ENCODE measurements at places on chromosomes 11 and 22.

DNA sequence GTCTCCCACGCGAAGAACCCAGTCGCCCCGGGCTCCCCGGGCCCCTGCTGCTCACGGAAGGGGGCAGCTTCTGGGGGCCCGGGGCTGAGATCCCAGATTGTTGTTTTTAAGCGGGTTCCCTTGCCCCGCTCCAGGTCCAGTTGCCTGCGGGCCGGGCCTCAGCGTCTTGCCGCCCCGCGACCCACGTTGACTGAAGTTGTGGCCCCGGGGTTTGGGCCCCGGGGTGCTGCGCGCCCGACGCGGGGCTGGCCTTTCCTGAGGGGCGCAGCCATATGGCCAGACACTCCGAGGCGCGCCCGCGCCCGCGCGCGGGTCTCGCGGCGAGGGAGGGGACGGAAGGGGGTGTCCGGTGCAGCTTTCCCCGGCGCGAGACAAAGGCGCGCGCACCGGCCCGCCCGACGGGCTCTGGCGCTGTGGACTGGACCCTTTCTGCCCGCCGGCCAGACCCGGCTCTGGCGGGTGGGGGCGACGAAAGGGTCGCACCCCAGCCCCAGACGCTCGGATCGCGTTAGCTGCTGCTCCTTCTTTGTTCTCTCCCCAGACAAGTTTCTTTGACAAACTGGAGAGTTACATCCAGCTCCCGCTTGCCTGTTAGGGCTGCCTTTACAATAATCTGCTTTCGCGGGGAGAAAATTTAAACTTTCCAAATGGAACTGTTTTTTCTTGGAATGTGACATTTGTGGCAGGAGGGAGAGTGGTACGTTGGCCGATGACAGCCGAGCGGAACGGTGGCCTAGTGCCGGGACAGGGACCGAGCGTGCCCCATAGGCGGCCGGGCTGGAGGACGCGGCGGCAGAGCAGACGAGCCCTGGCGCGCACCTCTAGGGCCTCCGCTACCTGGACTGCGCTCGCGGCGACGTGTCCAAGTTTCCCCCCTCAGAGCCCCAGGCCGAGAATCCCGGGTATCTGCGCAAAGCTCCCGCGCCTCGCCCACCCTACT, 716 bp downstream of the AMOTL1 start:
- DNase-seq, result peak; percentile 37

DNA sequence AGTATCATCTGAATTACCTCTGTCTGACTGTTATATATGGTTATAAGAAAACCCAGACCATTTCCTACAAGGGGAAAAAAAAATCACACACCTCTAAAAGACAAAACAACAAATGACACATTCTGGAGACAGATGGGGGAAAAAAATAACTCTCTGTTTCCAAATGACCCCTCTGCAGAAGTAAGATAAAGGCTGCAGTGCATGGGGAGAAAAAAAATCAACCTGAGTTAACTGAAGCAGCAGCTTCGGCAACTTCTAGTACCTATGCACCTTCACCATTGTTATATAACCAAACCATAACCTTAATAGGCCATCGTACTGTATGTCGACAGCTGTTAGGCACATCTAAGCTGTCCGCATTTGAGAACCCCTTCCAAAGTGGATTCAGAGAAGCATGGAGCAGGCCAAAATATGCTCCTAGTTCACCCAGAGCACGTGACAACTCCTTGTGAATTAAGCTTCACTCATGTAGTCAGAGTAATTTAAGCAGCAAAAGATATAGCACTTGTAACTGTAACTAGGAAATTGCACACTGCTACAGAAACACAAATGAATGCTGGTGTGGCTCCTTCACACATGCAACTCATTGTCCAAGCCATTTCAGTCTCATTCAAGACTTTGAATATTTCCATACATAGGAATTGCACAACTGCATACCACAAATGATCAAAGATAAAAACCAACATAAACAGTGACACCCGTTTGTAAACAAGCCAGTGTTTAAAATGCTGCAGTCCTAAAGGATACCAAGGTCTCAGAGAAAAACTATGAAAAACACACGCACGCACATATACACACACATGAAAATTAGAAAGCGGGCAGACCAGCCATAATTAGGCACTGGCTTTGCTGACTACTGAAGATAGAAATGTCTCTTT, 2.7 kb downstream of the SIK3 start:
- no peak for DNase-seq

GRCh38 chr11:6323291-6323905, 3.1 kb upstream of the CAVIN3 start:
- DNase-seq, result no peak

DNA sequence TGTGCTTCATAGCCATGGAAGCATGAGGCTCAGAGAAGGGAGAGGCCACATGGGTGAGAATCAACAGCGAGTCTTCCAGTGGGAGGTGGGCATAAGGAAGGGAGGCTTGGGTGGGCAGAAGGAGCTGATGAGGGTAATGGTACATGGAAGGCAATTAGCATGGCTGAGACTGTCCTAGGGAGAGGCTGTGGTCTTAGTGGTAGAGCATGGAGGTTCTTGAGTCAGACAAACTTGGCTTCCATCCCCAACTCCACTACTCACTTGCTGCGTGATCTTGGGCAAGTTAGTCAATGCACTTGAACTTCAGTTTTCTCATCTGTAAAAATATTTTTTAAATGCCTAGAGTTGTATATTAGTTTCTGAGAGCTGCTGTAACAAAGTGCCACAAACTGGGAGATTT, 227.2 kb upstream of the E2F8 start:
- DNase-seq, result no peak

DNA sequence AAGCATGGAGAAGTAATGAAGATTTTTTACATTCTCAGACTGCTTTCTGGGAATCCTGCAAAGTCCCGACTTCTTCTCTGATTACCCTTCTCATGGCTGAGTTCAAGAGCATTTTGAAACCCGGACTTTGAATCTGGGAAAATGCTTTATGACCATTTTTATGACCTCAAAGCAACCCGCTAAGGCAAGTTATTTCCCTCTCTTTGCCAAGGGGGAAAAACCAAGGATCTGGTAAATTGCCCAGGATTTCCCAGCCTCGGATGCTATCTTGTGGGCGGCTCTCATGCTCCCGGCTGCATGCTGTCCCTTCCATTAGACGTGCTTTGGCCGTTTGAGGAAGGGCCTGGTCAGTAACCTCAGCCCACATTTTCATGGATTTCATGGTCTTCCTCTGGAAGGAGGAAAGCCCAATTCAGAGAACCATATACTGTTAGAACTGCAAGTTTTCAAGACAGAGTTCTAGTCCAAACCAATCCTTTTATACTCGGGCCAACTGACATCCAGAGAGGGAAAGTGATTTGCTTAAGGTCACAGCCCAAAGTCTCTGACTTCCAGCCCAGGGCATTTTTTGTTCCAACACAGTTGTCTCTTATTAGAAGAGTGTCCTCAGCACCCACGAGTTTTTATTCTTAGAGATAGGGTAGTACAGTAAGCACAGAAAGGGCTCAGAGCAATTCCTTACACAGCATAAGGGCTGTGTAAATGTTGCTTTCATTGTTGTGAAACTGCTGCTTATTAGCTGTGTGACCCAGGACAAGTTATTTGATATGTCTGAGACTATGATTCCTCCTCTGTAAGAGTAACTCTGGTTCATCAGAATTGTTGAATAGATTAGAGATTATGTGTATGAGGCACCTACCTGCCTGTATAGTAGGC, 77.4 kb downstream of the NAV2 start:
- DNase-seq, result no peak

DNA sequence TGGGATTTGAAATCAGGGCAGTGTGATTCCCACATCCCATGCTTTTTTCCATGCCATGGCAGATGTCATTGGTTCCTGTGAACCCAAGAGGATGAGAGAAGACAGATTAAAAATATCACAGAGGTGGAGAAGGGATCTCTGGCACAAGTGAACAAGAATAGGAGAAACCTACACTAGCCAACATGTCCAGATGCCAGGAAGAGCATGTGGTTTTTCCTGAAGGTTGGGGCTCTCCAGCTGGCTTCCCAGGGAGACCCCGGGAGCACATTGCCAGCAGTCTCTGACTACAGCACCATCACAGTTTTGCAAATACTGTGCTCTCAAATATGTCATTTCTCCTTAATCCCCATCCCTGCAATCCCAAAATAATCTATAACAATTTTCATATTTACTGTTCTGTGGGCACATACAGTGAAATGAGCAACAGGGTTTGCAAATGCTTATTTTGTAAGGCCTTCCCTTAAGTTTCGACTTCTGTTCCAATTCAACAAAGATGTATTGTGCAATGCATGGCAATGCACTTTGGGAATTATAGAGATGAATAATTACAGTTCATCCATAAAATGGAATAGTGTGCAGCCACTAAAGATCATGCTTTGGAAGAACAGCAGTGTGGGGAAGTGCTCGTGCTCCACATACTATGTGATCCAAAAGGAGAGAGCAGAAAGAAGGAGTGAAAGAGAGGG, 4.8 kb downstream of the ANKK1 start:
- no peak for DNase-seq

- no peak for DNase-seq
These were observed 7.9 kb upstream of the AGBL2 start for GRCh38 chr11:47723041-47723440.

- DNase-seq, result no peak
These were observed 15.1 kb upstream of the CD3E start for GRCh38 chr11:118289401-118289800.

DNA sequence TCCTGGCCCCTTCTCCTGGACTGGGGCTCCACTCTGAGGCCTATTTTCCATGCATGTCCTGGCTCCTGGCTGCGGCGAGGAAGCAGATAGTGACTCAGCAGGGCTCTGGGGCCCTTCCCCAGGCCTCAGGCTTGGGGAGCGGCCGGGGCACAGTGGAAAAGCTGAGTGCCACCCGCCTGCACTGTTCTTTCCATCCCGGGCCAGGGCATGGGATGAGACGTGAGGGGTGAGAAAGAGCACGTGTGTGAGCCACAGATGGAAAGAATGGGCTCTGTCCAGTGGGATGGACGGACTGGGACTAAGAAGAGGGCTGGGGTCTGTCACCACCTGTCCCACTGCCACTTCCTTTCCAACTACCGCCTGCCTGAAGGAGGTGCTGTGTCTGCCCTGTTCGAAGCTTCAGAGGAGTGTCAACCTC, 12.8 kb downstream of the SLC37A2 start:
- DNase-seq, result no peak

GRCh38 chr22:46479046-46479445, 58.4 kb downstream of the CELSR1 start:
- DNase-seq, result no peak

DNA sequence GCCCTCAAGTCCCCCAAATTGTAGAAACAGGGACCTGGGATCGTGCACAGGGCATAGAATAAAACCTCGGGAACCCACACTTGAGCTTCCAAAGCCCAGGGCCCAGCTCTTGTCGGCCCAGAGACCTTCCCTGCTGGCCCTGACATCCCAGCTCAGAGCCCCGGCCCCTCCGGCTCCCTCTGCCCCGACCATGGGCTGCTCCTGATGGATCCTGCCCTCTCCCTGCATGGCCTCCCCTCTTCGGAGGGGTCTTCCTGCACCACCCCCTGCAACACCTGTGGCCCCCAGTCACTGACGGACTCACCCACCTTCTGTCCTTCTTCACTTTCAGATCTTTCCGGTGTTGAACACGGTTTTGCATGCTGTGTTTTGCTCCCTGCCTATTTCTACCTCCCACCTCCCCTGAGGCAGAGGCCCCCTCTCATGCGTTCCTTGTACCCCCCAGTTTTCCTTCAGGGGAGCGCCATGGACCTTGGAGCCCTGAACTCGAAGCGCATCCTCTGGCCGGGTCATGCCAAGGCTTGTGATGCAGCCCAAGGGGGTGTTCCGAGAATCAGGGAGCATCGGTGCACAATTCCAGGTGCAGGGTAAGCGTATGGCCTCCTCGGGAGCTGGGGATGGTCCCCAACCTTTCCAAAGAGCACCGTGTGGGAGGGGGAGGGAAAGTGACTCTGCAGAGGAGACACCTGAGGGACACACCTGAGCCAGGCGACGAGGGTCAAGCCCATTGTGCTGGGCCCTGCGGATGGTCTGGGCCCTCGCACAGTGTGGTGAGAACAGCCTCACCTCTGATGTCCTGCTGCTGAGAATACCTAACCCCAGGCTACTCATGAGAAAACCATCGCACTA, 666.4 kb downstream of the BRD1 start:
- no peak for DNase-seq

DNA sequence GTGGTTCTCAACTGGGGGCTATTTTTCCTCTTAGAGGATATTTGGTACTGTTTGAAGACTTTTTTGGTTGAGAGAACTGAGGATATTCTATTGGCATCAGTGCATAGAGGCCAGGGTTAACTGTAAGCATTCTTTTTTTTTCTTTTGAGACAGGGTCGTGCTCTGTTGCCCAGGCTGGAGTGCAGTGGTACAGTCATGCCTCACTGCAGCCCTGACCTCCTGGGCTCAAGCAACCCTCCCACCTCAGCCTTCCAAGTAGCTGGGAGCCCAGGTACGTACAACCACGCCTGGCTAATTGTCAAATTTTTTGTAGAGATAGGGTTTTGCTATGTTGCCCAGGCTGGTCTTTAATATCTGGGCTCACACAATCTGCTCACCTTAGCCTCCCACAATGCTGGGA, 12.9 kb downstream of the MMP7 start:
- no peak for DNase-seq

GRCh38 chr11:111557425-111558111, 17.0 kb downstream of the LAYN start:
- DNase-seq, result no peak

GRCh38 chr11:73612601-73613140, 14.8 kb upstream of the FAM168A start:
- no peak for DNase-seq

GRCh38 chr11:100727410-100727809, 40.3 kb downstream of the ARHGAP42 start:
- no peak for DNase-seq

DNA sequence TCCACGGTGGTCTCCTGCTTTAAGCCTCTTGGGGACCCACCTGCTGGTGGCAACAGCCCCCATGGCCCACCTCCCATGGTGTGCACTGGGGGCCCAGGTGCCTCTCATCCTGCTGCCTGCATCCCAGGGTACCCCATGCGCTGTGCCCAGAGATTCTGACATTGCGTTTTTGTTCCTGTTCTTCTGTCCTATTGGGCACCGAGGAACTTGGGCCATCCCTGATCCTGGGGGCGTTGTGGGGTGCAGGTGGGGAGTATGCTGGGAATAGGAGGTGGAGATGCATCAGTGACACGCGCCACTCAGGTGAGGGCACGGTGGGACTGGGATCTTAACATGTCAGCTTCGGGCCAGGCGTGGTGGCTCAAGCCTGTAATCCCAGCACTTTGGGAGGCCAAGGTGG, 12.4 kb upstream of the NAP1L4 start:
- DNase-seq, result no peak

- peak; percentile 95 for DNase-seq
These were observed 3.2 kb upstream of the EMID1 start for GRCh38 chr22:29202212-29203192.

DNA sequence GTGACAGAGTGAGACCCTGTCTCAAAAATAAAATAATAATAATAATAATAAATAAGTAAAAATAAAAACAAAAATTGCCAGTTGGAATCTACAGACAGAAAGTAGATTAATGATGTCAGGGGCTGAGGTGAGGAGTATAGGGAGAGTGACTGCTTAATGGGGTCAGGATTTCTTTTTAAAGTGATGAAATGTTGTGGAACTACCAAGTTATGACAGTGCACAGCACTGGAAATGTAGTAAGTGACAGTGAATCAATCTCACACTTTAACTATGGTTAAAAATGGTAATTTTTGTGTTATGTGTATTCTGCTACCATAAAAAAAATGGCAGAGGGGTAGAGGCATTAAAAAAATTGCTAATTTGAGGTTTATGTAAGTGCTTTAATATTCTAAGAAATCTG, 87.2 kb downstream of the ATG16L2 start:
- DNase-seq, result no peak

Measured in KBM-7 (cell line).